Omental fat pad (tissue), 4 donors: ENCODE measurements at places on chromosomes 16 and 17. TPM values are rescaled to one million over a fixed set of nuclear protein-coding genes. Genes with fewer than 3 reads are reported as not detected.

DNA sequence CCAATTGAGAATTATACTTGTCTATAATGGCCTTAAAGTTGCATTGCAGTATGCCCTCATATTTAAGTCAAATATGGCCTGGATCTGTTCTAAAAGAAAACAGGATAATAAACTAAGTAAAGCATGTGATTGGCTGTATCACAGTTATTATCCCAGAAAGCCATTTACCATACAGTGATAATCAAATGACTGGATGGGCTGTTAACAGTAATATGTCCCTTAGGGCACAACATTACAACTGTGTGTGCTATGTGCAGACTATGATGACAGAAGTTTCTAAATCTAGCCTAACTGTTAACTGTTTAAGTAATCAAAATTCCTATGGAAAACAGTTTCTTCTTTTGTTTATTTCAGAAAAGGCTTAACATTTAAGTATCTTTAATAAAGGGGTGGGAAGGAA lies 145.7 kb downstream of the STXBP4 start:
- DNase-seq, result no peak

GRCh38 chr17:36545465-36546417 lies 1.0 kb downstream of the GGNBP2 start:
- DNase-seq, result peak; percentile 75

KRT12 gene
- not detected for total RNA-seq

- DNase-seq, result no peak
These were observed 66.5 kb downstream of the GNAO1 start for GRCh38 chr16:56257666-56258342.

GRCh38 chr17:72151565-72152386 lies 31.0 kb downstream of the SOX9 start:
- DNase-seq, result no peak

- no peak for DNase-seq
These were observed 23.0 kb downstream of the HBQ1 start for GRCh38 chr16:203246-203645.

DNA sequence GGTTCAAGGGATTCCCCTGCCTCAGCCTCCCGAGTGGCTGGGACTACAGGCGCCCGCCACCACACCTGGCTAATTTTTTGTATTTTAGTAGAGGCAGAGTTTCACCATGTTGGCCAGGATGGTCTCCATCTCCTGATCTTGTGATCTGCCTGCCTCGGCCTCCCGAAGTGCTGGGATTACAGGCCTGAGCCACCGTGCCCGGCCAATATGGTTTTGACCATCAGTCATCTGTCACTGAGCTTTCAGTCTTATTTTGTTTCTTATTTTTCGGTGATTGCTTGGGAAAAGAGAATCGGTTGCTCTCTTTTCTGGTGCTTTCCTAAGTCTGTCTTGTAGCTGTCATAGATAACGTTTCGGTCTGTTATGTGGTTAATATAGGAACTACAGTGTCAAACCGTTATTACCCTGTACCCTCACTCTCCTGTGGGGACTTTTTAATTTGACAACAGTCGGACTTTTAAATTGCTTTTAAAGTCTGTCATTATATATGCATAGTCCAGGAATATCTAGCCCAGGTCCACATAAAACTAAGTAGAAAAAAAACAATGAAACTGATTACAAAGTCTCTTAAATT lies 453.4 kb downstream of the KCNJ18 start:
- DNase-seq, result no peak

- DNase-seq, result peak; percentile 39
These were observed 1.5 kb downstream of the GRB7 start for GRCh38 chr17:39738983-39739884.

DNA sequence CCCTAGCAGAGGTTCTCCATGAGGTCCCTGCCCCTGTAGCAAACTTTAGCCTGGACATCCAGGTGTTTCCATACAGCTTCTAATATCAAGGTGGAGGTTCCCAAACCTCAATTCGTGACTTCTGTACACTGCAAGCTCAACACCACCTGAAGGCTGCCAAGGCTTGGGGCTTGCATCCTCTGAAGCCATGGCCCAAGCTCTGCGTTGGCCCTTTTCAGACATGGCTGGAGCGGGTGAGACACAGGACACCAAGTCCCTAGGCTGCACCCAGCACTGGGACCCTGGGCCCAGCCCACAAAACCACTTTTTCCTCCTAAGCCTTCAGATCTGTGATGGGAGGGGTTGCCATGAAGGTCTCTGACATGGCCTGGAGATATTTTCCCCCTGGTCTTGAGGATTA lies 1292.0 kb downstream of the CDH8 start:
- no peak for DNase-seq

DNA sequence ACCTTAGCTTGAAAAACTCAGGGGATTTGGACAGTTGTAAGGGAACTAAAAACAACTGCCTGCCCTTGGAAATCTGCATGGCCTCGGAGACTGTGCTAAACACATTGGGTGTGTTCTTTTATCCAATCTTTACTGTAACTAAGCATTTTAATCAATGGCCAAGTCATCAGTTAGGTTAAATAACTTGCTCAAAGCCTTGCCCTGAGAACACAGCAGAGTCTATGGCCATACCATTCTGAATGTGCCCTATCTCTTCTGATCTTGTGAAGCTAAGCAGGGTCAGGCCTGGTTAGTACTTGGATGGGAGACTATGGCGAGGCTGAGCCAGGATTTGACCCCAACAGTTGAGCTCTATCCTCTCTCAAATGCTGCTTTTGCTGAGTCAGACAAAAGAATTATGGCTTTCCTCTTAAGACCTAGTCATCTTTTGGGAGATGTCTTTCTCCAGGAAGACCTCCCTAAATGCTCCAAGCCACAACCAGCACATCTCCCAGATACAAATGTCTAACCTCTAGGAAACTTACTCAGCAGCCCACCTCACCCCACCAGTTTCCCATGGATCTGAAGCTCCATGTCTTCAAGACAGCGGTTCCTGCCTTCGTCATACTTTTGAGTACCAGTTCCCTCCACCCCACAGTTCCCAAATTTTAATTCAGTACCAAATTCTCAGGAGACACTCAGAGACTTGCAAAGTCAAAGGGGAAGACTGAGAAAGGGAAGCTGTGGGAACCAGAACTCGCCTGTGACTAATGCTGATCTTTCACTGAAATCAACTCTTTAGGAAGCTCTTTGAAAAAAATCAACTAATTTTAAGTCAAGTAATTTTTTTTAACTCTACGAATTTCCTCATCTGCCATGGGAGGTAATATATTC lies 336.1 kb downstream of the MAF start:
- no peak for DNase-seq

NDRG4 gene
- total RNA-seq, result 15.5 TPM

TBC1D3 gene
- not detected for total RNA-seq

GRCh38 chr16:8660841-8661301 lies 13.5 kb upstream of the ABAT start:
- DNase-seq, result no peak

DNA sequence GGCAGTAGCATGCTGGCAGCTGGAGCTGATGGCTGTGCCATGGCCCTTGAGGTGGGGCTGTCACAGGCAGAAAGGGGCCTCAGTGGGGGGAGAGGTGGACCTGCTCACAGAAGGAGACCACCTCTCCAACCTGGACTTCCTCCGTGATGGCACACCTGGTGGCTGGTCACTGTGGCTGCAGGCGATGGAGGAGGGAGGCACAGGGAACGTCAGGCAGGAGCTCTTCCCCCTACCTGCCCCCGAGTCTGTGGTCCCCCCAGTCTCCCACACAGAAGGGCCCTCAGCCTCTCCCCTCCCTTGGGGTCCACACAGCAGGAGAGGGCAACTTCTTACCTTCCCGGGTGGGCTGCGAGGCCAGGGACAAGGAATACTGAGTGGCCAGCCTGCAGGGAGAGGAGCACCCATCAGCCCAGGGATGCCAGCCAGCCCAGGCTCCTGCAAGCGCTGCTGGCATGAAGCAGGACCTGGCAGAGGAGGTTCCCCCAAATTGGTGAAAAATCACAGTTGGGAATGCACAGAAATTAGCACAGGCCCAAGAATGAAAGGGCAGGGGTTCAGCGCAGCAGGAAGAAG lies 96.5 kb downstream of the GOSR1 start:
- DNase-seq, result no peak
